Activated T-cell treated with anti-CD3 and anti-CD28 coated beads, Interleukin-2, amount 50 U/mL, for 72 hours (primary cell): ENCODE measurements at places on chromosomes 4 and X. TPM values are rescaled to one million over a fixed set of nuclear protein-coding genes. Genes with fewer than 3 reads are reported as not detected.

Gene UGT2B15
- not detected for total RNA-seq

Gene TCEAL3
- 6.5 TPM for total RNA-seq

Gene RAP2C
- 52.0 TPM for total RNA-seq

Gene BTC
- not detected for total RNA-seq

Gene CT45A10
- not detected for total RNA-seq

Gene ZBTB33
- total RNA-seq = 15.8 TPM

Gene SOX3
- not detected for total RNA-seq

Gene SSX3
- total RNA-seq = not detected

Gene CFAP47
- total RNA-seq = not detected

Gene SH3D19
- not detected for total RNA-seq

Gene PAPSS1
- 33.2 TPM for total RNA-seq

Gene UCP1
- not detected for total RNA-seq

Gene CCDC110
- total RNA-seq = 1.2 TPM

Gene DGAT2L6
- not detected for total RNA-seq

Gene RADX
- 10.6 TPM for total RNA-seq

Gene TEX13C
- not detected for total RNA-seq

Gene NDST3
- total RNA-seq = not detected

Gene ATOH1
- total RNA-seq = not detected

Gene GPAT3
- 5.1 TPM for total RNA-seq

Gene HPGD
- total RNA-seq = 5.2 TPM

Gene ENPEP
- total RNA-seq = not detected

Gene F9
- not detected for total RNA-seq

Gene TLR1
- total RNA-seq = 3.2 TPM

Gene IL2
- 24.8 TPM for total RNA-seq

Gene PROM1
- 0.22 TPM for total RNA-seq

Gene FAM241A
- 4.2 TPM for total RNA-seq

Gene CENPE
- total RNA-seq = 60.1 TPM

Gene TEX13D
- not detected for total RNA-seq

Gene ARHGAP24
- not detected for total RNA-seq

Gene MUC7
- total RNA-seq = not detected

Gene LUZP4
- total RNA-seq = not detected

Gene HSPA4L
- total RNA-seq = 2.2 TPM

Gene ADAM29
- not detected for total RNA-seq

Gene TACR3
- total RNA-seq = not detected

Gene IDH3G
- 34.0 TPM for total RNA-seq

Gene KCND1
- total RNA-seq = 7.6 TPM

Gene PPP1R3F
- total RNA-seq = 9.8 TPM

Gene PDGFRA
- total RNA-seq = 0.43 TPM

Gene TMPRSS11B
- not detected for total RNA-seq
